ENCODE measurements at places on chromosomes 4 and X. TPM values are rescaled to one million over a fixed set of nuclear protein-coding genes. Genes with fewer than 3 reads are reported as not detected.

MAGEA4 gene
- 43.4 TPM for total RNA-seq

DNA sequence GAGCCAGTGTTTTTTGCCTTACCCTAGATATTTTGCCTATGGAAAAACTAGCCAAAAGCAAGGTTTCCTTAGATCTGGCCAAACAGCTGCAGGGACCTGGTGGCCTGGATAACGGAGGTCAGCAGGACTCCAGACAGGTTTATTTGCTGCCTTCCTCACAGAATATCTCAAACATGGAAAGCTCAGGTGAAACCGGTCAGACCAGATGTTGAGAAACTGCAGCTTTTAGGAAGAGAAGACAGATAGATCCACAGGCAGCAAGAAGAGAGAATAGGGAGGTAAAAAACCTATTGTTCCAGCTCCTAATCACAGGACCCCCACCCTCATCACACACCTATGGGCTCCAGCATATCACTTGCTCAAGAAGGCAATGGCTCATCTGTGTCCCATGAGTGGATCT is 16.2 kb downstream of the SLC16A2 start:
- no peak for DNase-seq

DNA sequence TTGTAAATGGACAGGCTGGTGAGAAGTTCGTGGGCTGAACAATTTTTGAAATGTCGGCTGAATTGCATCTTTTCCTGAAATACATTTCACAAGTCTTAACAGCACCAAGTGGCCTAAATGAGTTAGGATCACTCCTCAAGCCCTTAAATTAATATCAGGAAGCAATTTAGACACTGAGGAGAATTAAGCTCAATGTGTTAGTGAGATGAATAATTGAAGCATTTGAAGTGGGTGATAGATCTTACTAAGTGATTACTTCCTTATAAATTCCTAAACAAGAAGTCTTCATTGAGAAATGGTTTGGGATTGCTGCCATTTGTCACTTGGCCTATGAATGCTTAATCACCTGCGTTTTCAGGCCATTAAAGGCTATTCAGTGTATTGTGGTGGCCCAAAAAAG is 116.8 kb downstream of the NAA11 start:
- DNase-seq: no peak

DNA sequence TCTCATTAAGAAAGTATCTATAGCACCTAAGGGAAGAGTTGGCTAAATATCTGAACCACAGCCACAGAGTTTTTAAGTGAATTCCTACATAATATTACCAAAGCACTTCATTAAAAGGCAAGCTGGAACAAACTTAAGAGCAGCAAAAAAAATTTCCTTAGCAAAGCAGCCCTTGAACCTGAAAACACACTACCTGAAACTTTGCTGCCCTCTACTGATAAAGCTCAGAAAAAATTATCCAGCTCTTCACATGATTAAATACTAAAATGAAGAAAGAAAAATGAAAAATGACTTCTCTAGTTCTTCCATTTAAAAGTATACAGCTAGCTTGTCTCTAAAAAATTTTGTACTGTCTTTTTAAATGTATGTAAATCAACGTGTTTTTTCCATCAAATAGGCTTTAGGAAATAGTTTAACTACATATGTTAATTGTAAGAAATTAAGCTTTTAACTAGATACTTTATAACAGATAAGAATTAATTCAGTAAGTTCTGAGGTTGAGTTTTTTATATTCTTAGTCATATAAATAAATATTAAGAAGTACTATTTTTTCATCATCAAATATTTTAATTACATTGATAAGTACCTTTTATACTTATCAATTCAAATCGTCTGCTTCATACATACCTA is 156.1 kb downstream of the STPG2 start:
- no peak for DNase-seq

DNA sequence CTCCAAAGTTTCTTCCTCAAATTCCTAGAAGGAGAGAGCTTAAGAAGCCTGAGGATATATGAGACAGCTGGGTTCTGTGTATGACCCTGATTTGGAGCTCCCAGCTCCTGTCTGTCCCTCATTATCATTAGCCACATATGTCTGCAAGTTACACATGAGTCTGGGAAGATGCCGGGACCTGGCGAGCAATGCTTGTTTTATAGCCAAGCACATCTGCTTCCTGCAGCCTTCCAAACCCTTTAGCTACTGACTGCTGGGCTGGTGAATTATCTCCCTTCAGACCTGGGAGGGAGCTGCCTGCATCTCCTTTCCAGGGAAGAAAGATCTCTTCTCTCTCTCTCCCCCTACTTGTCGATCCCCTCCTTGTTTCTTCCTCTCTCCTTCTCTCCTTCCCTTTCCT is 556.7 kb upstream of the BOD1L1 start:
- DNase-seq: peak; percentile 38

SLC10A4 gene
- total RNA-seq: 2.0 TPM
